ENCODE measurements at places on chromosomes 13 and 19.

DNA sequence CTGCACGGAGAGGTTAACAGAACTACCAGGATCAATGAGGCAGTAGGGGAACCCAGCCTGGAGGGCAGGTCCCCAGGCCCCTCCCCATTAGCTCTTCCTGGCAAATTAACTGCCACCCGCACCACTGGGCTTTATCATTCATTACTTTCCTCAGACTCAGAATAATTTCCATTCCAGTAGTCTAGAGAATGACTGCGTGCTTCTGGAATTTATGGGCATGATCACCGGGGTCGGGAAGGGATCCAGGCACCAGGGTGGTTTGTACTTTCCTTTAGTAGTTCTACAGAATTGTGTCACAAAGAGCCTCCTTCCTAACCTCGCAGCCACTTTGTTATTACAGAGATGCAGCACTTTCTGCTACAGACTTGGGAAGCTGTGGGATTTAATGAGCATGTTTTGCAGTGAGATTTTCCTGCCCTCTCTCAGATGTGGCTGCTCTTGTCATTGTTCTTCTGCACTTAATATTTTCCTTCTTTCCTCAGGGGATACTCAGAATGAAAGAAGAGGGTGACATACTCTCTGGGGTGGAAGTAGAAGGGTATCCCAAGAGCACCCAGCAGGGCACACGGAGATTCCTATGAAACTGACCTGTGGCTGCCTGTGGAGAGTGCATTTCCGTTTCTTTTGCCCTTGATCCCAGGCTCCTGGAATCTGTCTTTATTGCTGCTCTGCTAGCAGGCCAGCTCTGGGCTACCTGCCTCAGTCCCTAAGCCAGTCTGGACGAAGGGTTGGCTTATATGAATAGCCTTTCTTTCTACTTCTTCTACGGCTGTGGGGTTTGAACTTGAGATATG lies 285.0 kb upstream of the SLC10A2 start:
- DNase-seq = no peak

DNA sequence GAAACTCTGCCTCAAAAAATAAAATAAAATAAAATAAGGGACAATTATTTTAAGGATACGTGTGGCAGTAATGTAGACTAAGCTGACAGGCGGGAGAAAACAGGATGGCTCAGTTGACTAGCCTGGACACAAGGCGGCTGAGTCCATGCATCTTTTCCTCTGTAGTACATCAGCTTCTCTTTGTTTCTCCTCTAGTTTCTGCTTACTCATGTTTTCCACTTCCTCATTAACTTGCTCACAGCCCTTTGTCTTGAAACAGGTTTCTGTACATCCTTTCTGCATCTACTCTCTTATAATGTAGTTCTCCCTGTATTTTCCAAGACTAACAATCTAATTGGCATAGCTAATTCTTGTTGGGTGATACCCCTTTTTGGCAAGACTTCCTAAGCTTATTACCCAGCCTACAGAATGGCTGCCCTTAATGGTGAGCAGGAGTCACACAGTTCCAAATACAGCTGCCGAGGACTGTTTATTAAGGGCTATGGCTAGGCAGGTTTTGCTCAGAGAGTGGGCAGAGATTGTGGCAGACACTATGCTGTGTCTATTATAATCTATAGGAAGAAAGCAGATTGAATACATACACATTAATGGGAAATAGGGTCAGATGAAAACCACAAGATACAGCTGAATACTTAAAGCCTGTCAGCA lies 58.7 kb upstream of the KLF5 start:
- DNase-seq = no peak

- no peak for DNase-seq
These were observed 1.9 kb downstream of the SULT2B1 start for GRCh38 chr19:48553676-48554384.

DNA sequence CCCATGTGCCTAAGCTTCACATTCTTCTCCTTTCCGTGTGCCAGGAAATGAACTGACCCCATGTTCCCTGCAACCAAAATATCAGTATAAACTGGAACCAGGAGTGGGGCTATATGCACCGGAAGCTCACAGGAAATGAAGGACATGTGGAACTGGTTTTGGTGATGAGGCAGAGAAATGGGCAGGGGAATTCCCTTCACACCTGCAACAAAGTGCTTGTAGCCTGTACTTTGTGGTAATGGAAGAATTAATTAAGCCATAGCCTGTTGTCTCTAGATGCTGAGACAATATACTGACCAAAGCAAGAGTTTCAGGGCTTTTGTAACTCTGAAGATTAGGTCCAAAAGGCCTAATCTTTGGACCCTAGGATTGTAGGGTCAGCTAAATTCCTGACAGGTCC lies 15.5 kb upstream of the UGGT2 start:
- no peak for DNase-seq

- DNase-seq = peak; percentile 67
These were observed 943 bp downstream of the SLAIN1 start for GRCh38 chr13:77698201-77699058.

DNA sequence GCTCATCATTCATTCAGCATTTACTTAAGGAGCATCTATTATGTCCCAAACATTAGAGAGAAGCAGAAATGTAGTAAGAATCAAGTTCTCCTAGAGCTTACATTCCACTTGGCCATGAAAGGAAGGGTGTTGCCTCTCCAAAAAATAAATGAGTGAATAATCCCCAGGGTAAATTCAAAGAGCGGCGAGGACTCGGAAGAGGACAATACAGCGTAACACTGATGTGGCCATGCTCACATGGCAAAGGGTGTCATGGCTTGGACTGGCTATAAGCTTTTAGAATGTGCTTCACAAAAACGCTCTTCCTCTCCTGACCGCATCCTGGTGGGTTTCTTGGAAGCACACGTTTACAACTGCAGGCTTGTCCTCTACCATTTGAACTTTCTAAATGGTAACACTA lies 290.2 kb downstream of the IRS2 start:
- no peak for DNase-seq

GRCh38 chr13:110123041-110123809 lies 183.7 kb downstream of the COL4A1 start:
- peak; percentile 38 for DNase-seq

DNA sequence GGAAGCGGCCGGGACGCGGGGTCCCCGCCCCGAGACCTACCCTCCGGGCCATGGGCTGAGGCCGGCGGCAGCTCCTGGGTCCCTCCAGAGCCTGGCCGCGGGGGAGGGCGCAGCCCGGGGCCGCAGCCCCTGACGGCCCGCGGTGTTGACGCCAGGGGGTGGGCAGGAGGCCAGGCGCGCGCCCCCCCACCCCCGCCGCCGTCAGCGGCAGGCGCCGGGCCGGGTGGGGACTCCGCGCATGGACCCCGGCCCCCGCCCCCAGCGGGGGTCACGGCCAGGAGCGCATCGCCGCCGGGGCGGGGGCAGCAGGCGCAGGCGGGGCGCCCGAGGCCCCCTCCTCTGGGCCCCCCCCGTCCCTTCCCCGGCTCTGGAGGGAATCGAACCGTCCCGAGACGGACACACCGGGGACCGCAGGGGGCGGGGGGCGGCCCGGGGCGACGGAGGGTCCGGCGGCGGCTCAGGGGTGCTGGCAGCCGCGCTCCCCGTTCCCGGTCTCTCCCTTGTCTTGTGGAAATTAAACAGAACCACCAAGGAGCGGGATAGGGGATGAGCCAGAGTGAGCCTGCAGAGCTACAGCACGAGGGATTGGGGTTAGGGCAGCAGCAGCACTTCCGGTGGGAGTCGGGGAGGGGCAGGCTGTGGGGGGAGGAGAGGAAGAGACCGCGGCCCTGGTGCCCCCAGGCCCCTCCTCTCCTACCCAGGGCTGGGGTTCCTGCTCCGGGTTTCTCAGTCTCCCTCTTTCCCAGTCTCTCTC lies at the start of gene MEIS3:
Gene MEIS3 (minus strand): TSS at position 498 of the 754 bp plus-strand sequence. CDS start 446 bp downstream, at position 52.
- no peak for DNase-seq

DNA sequence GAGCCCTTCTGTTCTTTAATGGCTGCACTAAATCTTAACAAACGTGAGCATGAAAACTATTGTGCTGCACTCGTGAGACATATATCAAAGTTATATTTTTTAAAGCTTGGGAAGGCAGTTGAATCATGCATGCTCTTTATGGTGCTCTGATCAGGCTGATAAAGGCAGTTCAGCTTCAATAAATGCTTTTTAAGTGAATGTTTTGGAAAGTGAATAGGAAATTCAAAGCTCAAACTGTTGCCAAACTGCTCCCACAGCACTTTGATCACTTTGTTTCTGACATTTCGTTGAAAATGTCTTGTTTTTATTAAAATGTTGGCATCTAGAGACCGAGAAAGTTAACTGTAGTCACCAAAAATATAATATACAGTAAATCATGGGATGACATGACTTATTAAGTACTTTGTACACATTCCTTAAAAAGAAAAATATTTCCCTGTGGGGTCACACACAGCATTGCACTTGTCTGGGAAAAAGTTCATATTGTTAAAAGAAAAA lies 625.7 kb upstream of the PCDH9 start:
- DNase-seq = no peak

- no peak for DNase-seq
These were observed 8.2 kb upstream of the ERFL start for GRCh38 chr19:41936416-41936850.

Data from putamen (tissue), 1 donor.